ENCODE measurements at places on chromosomes 7 and 10.

- no peak for DNase-seq
These were observed 75.1 kb upstream of the KIAA1217 start for GRCh38 chr10:24133835-24134234.

- no peak for DNase-seq
These were observed 36.5 kb upstream of the ECHDC3 start for GRCh38 chr10:11705722-11706121.

DNA sequence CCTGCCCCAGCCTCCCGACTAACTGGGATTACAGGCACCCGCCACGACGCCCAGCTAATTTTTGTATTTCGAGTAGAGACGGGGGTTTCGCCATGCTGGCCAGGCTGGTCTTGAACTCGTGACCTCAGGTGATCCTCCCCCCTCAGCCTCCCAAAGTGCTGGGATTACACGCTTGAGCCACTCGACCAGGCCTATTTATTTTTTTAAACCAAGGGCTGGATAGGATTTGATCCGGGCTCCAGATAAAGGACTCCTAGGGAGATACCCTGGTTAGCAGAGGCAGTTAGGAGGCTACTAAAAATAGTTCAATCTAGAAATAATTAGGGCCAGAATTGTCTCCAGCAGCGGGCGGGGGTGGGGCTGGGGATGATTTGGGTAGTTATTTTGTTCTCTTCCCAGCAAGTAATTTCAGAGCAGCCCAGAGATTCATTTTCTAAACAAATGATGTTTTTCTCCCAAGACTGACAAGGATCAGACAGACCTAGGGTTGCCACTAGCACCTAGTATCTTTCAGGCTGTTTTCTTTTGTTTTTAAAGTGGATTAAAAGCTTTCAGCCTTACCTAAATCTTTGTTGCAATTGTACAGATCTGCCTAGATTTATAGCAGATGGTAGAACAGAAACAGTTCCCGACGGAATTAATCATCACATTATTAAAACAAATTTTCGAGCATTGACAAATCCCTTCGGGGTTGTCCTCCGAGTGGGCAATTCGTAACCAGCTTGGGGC is 859 bp upstream of the SMC3 start:
- no peak for DNase-seq

- peak; percentile 13 for DNase-seq
These were observed 77.5 kb downstream of the AFAP1L2 start for GRCh38 chr10:114326795-114327194.

DNA sequence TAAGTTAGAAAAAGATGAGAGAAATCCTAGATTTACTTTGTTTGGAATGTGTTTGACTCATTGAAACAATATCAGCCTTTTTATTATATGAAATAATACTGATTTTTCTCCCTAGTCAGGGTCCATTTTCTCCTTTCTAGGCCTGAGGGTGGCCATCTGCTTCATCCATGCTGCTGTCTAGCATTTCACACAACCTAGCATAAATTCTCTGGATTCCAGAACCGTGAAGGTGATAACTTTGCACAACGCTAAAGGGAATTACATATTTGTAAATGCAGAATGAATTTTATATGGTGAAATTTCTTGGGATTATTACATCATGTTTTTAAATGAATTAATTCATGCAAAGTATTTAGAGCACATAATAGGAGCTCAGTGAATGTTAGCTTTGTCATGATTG is 505.1 kb downstream of the INHBA start:
- no peak for DNase-seq

DNA sequence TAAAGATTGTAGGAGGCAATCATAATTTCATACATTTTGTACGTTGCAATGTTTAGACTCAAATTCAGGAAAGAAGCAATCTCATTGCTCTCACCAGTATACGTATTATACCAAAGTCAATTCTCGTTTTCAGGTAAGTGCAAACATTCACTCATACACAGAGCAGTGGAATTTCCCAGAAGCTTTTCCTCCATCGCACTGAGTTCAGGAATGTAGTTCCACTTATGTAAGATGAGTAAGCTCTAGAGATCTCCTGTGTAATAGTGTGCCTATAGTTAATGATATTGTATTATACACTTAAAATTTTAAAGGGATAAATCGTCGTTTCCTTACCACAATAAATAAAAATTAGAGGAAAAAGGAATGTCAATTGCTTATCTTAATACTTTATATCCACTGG is 470.8 kb upstream of the KCND2 start:
- DNase-seq: no peak

DNA sequence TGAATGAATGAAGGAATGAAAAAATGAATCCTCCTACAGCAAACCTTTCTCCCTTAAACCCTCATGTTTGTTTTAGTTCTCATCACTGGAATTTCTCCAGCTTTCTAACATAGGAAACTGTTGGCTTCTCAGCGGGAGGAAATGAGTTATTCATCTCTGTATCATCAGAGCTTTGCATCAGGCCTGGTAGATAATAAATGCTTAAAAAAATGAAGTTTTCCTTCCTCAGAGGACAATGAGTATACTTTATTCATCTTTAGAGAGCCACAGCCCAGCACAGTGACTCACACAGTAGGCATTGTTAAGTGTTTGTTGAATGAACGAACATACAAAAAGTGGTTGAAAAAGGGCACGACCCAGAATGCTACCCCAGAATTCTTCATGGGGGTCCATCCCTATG is 62.6 kb downstream of the COL13A1 start:
- peak; percentile 48 for DNase-seq

GRCh38 chr10:88150339-88150738 is 286.9 kb downstream of the PTEN start:
- peak; percentile 16 for DNase-seq

DNA sequence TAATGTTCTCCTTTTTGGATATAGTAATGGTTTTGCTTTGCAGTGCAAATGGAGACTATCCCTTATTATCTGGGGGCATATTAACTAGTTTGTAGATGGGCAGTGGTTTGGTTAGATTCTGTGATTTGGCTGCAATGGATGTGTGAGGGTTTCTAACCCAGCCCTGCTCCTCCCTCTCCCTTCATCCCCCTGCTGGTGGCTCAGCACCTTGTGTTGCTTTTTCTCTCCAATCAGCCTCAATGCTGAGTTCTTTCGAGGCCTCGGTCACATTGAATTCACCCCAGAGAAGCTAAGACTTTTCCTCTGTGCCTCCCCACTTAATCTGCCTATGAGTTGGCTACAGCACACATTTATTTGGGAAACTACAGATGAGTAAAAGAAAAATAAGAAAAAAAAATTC is 120.0 kb downstream of the MALRD1 start:
- no peak for DNase-seq

- DNase-seq: no peak
These were observed 465.3 kb downstream of the PLXDC2 start for GRCh38 chr10:20281579-20281978.

DNA sequence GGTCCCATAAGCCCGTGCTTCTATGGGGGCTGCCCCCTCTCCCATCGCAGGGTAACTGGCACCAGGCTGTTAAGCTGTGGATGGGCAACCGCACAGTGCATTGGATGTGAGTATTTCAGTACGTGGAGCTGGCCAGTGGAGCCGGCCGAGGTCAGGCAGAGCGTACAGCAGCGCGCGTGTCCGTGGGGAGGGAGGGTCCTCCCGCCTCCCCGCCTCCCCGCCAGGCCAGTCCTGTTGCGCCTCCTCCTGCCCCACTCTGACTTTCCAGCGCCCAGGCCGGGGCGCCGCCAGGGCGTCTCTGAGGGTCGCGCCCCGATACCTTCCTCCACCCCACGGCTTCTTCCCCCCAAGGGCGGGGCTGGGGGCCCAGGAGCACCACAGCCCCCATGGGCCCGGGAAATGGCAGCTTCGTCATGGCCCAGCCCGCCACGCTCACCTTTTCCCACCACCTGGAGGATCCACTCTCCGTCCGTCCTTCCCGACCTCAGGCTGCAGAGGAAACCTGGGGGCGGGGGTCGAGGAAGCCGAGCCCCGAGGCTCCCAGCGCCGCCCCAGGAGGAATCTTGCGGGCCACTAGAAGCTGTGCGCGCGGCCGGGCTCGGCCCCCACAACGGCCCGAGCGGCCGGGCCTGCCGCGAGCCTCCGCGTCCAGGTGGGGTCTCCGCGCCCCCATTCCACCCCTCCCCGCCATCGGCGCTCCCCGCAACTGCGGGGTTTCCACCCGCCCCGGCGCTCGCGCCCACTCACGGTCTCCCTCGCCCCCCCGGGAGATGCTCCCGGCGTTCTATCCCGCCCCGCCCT is 831 bp upstream of the PFKP start:
- no peak for DNase-seq

- DNase-seq: no peak
These were observed 2.8 kb upstream of the CDH23 start for GRCh38 chr10:71393841-71394475.

GRCh38 chr10:15333909-15334649 is 37.0 kb downstream of the FAM171A1 start:
- no peak for DNase-seq

- DNase-seq: no peak
These were observed 18.6 kb downstream of the INA start for GRCh38 chr10:103295374-103296015.

GRCh38 chr7:157565201-157565626 is 228.4 kb downstream of the DNAJB6 start:
- no peak for DNase-seq

DNA sequence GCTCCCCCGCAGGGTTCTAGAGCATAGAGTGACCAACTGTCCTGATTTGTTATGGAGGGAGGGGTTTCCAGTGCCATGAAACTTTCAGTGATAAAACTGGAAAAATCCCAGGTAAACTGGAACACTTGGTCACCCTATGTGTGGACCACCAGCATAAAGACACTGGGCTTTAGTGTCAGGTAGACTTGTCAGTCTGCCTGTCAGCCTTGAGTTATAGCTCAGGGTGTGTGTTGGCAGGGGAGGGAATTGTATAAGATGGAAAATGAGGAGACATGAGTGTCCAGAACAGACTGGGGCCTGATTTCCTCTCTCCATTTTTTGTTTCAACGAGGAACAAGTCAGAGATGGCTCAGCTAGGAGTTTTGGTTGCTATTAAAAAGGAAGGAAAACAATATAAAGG is 10.2 kb upstream of the EFCAB10 start:
- DNase-seq: no peak

DNA sequence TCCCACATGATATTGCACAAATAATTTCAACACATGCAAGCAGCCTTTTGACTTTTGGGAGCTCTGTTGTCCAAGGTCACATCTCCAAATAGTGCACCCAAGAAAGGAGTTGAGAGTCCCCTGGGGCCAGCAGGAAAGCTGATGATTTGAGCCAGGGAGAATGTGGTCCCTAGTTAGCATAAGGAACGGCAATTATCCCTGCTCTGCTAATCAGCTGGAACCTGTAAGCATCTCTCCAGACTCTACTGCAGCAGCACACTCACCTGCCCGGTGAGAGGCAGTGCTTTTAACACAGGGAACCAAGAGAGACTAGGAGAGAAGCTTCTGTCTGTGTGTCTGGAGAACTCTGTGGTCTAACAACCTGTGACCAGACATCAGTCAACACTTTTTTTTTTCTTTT is 17.0 kb downstream of the TRPV5 start:
- DNase-seq: no peak

DNA sequence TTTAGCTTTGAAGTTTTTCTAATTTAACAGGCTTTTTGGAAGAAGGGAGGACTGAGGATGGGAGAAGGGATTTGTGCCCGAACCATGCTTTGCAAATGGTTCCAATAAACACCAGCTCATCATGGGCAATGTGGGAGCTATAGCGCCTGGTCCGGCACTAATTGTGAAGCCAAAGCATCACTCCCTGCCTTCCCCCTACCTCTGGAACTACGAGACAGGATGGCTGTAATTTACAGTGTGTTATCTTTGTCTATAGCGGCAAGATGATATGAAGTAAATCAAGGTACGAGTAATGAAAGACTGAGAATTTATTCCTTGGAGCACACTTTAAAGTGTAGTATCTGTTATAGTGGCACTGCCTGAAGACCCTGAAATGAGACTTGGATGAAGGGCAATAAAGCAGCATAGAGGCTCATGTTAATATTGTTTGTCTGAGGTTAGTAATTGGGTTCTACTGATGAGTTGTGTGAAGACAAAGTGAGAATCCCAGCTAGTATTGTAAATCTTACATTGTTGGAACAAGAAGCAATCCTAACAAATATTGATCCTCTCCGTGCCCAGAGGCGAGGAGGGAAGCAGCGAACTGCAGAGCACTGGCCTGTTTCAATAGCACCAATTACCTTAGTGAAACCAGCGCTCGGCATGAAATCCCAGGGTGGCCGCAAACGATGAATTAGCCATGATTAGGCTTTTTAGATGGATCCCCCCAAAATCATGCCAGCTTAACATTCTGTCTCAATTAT is 507.1 kb downstream of the LRMDA start:
- DNase-seq: no peak

DNA sequence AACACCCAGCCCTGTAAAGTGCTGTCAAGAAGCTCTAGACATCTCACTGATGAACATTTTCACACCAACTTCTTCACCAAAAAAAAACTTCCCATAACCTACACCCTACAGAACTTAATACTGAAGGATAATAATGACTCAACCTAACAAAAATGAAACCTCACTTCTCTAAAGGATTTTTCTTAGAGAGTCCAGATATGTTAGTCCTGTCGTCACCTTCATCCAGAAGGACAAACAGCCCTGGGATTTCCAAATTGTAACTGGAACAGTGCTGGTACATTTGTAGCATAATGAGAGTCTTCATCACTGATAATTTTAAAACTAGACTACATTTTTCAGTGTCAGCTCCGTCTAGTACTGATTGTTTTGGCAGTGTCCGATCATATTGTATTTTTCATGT is 528.6 kb upstream of the CELF2 start:
- no peak for DNase-seq

DNA sequence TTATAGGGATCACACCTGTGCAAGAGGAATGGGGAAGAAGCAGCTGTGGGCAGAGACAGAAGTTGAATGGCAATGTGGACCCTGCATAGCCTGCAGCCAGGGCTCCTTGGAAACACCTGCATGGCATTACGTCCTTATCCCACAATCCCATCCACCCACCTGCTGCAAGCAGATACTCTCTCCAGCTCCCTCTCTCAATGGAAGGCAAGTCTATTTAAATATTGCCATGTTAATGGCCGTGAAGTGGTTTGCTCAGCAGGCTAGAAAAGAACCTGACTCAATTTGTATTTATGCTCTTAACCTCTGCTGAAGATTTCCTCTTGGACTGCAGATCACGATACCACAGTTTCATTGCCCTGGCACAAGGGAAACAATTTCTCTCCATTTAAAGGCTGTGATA is 417.0 kb downstream of the TYW1 start:
- DNase-seq: no peak

DNA sequence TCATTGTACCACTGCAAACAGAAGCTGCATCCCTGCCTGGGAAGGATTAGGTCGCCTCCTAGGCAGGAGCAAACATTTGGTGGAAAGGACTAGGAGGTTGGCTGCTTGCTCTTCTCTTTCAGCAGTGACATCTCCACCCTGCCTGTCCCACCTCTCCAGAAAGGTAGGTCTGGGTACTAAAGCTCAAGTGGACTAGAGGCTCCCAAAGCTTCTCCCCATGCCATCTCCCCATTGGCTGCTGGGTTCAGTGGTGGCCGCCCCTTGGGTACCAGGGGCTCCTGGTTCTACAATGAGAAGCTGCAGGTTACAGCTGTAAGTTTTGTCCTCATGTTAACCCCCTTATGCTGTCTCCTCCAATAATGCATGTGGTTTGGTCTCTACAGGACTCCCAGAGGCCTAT is 180.7 kb upstream of the MKI67 start:
- no peak for DNase-seq
